ENCODE measurements at places on chromosomes 3 and 15.

DNA sequence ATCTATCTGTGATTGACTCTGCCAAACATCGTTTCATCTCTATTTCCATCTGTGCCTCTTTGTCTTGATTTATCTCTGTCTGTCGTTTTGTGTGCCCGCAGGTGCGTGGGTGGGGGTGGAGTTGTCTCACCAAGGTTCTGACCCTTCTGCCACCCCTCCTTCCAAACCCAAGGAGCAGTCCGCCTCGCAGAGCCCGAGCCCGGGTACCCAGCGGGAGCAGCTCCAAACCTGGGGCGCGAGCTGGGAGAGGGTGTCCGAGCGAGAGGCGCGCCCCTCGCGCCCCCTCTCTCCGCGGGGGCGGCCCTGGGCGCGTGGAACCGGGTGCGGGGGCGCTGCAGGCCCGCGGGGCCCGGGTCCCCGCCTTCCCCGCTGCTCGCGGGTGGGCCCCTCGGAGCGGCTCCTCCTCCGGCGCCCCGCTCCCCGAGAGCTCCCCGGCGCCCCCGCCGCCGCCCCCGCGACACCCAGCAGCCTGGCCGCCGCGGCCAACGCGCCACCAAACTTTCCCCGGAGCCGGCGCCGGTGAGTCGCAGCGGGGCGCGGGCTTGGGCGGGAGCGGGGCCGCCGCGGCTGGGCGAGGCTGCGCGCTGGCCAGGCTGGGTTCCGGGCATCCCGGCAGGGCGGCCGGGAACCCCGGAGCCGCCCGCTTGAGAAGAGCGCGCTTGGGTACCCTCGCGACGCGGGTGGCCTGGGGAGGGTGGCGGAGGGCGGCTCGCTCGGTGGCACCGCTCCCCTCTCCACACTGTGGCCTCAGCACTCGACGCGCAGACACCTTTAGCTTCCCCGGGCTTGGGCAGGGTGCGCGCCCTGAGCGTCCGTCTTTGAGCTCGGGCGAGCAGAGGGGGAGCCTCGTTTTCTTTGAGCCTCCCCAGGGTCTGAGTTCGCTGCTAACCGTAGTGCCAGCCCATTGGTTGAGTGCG, at the start of gene HRH1:
HRH1 (plus strand) TSS at position 458 of the 917 bp plus-strand sequence. CDS start 104,545 bp downstream, outside the sequence.
- no peak for DNase-seq

- no peak for DNase-seq
These were observed 36.0 kb downstream of the AAGAB start for GRCh38 chr15:67218428-67218827.

GRCh38 chr3:115980709-115981108, 357.4 kb downstream of the GAP43 start:
- DNase-seq, result no peak

GRCh38 chr15:91609966-91610365, 243.5 kb upstream of the SLCO3A1 start:
- DNase-seq, result no peak

- DNase-seq, result no peak
These were observed 7.1 kb downstream of the ATP2C1 start for GRCh38 chr3:130900959-130901358.

DNA sequence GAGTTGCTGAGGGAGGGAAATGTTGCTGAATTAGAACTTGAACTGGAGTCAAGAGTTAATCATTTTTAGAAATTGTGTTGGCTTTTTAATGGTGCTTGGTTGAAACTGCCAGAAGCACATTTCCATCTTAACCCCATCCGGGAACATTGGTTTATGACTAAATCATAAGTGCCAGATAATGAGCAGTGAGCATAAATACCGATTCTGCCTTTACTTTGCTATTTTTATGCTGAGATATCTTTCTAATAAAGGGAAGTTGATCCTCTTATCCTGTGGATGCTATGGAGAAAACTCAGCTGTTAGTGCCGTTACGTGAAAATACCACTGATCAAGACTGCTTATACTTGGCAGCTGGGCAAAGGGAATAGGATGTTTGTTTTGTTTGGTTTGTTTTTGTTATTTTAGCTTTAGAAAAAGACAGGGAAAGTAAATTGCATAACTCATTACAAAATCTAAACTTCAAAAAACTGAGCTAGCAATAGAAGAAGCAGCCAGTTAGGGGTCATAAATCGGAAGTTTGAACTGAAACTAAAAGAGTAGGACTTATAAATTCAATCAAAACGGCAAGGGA, 813.1 kb downstream of the NAALADL2 start:
- DNase-seq, result no peak

GRCh38 chr15:68583936-68584755, 5.4 kb downstream of the CORO2B start:
- DNase-seq, result no peak

DNA sequence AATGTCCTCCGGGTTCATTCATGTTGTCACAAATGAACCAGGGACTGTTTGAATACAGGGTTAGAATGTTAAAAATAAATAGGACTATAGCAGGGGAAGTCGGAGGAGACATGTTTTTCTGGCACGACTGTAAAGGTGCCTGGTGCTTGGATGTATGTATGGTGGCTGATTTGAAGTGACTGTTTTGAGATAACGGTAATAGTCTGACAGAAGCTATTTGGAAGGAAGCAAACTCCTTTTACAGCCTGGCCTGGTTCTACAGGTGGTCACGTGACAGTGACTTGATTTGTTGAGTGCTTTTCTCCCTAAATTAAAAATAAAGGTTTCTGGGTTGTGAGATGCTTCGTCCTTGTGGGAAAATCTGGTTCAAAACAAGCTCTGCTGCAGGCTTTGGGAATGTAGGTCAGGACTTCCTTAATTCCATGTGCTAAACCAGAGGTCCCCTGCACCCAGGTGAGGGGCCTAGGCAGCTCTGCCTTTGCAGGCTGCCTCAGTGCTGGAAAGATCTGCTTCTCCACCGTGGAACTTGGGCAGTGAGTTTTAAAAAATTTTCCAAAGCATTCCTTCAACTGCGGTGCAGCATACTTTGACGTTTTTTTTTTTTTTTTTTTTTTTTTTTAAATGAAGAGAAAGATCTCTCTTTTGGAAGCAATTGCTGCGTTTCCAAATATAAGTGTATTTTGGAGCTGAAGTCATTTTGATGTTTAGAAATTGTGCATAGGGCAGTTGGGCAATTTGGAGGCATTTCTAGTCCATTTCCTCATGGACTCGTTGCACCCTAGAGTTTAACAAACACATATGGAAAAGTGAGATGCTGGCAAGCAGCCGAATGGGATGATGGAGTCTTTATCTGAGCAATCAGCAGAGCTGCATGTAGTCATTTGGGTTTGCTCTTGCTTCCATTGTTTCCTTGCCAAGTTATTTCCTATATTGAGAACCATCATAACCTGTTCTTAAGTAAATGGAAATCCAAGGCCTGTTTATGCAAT, 30.9 kb downstream of the ITPR1 start:
- DNase-seq, result no peak

DNA sequence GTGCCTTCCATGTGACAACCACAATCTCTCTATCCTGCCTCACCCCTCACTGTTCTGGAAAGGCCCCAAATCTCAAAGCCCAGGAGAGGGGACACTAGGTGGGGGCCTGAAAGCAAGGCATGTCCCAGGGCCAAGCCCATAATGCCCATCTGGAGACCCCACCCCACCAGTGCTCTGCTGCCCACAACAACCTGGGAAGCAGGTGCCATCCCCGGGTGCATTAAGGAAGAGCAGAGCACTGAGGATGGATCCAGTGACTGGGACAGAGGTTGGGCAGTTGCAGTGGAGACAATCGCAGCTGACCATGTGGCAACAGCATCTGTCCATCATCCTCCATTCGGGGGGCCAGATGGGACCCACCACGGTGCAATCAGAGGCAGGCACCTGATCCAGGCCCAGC, 106.2 kb upstream of the PRR20G start:
- no peak for DNase-seq

DNA sequence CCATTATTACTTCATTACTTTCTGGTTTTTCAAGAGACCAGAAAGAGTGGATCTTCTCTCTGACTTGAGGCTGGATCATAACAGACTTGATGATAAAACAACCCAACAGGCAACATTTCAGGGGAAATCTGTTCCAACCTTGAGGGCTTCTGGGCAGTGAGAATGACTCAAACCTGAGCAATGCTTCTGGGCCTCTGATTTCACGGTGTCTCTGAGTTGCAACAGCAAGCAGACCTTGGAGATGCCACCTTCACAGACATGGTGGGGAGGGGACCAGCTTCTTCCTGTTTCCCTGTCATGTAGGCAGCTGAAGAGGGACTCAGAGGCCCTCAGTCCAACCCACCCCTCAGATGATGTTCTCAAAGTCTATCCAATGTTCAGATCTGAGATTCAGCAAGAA, 104.0 kb downstream of the ABHD5 start:
- DNase-seq, result no peak

DNA sequence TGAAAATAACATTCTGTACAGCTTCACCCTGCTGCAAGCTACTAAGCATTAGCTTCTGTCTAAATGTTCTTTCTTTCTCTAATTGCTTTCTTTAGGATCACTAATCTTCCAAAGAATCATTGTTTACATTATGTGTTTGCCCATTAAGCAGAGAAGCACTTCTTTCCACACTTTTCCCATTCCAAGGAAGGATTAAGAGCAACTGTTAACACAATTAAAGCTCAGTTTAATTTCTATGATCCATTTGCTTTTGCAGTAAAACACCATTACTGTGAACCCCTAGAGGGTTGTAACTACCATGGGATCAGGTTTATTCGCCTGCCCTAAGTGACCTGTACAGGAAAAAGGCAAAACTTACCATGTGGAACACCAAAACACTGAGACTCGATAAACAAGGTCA, 125.8 kb upstream of the ZNF385D start:
- no peak for DNase-seq

- DNase-seq, result no peak
These were observed 124.3 kb downstream of the ISL2 start for GRCh38 chr15:76460871-76461270.

DNA sequence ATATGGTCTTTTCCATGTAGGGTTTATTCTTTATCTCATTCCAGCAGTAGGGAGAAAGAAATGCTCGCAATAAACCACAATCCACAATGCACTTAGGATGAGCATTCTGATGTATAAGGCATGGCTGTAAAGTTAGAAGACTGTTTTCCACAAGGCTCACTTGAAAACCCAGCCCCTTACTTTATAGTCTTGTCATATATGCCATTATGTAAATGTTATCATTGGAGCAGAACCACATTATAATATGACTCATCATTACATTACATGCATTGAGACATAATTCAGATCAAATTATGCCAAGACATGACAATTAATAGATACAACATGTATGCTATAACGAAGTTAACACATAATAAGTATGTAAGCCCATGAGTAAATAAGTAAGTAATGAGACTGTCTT, 348.1 kb downstream of the LSAMP start:
- no peak for DNase-seq

DNA sequence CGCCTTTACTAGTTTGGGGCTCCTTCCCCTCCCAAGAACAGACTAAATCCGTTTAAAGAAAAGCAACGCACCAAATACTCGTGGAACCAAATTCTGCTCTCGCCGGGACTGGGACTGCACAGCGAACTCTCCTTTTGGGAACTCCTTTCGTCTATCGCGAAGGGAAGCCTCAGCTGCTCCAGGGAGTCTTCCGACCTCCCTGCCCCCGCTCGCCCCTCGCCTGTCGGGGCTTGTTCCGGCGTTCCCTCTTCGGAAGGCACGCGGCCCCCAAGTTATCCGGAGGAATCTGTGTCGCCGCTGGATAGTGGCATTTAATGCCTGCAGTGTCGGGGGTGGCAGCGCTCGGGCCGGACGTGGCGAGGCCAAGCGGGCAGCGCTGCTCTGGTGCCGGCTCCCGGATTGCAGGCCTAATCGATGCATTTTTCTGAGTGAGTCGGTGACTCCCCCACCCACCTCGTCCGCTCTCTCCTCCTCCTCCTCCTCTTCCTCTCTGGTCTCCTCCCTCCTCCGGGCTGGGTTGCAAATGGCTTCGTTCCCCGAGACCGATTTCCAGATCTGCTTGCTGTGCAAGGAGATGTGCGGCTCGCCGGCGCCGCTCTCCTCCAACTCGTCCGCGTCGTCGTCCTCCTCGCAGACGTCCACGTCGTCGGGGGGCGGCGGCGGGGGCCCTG, at the start of gene TRIM71:
TRIM71 (plus strand) TSS at position 440 of the 671 bp plus-strand sequence; CDS start at position 524, 84 bp downstream.
- DNase-seq, result no peak

DNA sequence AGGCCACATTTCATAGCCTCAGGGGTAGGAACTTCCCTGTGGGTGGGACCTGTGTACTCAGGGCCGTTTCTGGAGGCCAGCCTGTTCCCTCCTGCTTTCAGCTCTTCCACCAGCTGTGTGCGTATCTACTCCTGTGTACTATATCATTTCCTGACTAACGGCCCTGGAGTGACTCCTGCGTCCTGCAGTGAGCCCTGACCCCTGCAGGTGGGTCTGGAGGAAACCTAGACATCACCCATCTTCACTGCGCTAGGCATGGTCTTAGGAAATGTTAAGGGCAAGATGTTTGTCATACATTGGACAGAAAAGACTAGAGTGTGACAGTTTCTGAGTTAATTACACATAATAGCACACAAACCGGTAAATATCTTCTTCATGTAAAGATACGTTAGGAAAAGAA, 297.3 kb downstream of the GABRB3 start:
- no peak for DNase-seq

DNA sequence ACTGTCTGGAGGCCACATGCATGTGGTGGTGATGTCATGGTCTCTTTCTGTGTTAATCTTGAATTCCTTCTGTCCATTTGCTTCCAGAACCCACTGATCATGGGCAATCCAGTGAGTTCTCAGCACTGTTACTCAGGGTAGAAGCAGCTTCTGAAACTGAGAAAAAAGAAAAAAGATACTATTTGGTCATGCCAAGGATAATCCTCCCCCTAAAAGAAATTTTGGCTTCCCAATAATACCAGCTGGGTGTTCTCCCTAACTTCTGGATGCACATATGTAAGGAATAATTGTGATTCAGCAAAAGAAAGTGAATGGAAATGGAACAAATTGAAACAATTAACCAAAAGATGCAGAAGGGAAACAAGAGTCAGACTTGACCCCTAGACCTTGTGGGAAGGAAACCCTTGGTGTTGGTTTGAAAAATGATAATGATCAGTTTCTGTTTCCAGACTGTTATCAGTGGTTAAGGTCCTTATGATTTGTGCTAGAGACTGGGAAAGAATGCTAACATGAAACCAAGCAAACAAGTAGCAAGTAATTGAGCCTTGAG, 92.3 kb downstream of the RBMS3 start:
- no peak for DNase-seq

DNA sequence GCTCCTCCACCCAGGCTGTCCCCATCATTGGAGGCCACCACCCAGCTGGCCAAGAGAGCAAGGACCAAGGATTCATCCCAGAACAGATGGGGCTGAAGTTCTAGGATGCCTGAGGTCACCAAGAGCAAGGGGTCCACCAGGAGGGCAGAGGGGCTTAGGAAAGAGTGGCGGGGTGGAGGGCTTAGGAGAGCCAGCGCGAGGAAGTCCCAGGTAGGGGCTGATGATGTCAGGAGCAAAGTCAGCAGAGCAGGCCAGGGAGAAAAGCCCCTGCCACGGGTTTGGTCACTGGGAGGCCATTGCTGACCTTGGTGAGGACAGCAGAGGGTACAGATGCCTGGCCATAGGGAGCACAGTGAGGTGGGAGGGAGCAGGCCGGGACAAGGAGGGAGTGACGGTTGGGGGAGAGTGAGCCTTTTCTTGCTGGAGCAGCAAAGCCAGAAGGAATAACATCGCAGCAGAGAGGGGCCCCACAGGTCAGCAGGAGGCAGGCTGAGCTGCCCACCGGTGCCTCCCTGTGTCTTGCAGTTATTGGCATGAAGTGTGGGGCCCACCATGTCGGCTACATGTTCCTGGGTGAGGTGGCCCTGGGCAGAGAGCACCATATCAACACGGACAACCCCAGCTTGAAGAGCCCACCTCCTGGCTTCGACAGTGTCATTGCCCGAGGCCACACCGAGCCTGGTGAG, 5.2 kb downstream of the PARP3 start:
- no peak for DNase-seq

- no peak for DNase-seq
These were observed 9.7 kb upstream of the CYFIP1 start for GRCh38 chr15:22989576-22990477.

Data from activated effector memory CD4-positive, alpha-beta T cell treated with Interleukin-2 at 50 U/mL for 16 hours (primary cell).